ENCODE measurements at places on chromosomes 11 and 22.
A peak's percentile ranks its signal among the peaks of the same experiment; 100 is the strongest.

DNA sequence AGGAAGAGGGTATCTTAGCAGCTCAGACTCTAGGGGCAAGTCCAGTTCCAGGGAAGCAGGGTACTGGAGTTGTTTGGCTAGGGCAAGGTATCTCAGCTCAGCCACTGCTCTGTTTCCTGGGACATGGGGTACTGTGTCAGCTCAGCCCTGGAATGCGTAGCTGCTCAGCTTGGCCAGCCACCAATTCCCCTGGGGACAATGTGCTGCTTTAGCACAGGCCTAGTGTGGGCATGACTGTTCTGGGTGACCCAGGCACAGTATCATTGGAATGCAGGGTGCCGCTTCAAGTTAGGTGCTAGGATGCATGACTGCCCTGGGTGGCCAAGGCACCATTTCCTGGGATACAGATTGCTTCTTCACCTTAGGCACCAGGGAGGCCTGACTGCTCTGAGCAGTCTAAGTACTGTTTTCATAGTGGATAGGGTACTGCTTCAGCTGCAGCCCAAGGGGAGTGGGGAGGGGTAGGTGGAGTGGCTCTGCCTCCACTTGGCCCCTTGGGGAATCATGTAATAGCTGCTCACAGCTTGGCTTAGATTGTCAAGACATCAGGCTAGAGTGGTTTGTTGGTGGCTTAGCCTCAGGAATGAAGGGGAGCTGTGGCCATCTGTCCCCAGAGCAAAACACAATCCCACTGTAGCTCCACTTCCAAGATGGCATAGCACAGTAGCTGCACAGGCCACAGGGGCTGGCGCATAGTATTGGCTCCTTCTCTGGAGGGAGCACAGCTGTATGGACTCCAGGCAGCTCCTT, 36.0 kb downstream of the MADD start:
- no peak for DNase-seq

GRCh38 chr11:86861810-86862209, 61.5 kb downstream of the PRSS23 start:
- DNase-seq = no peak

GRCh38 chr11:33835143-33835878, 56.6 kb downstream of the LMO2 start:
- DNase-seq = peak; percentile 68

GRCh38 chr11:120134106-120134930, 3.6 kb downstream of the TRIM29 start:
- DNase-seq = no peak

GRCh38 chr11:22479208-22479607, 141.0 kb downstream of the SLC17A6 start:
- no peak for DNase-seq

- DNase-seq = no peak
Observed at GRCh38 chr22:33476206-33476605, 418.0 kb upstream of the SYN3 start.

- DNase-seq = no peak
Observed at GRCh38 chr11:125949271-125950177, 3.7 kb downstream of the VSIG10L2 start.

GRCh38 chr11:76206327-76207081, at the start of gene WNT11:
Gene WNT11, minus strand, starts transcription at chr11:76206502. Its CDS starts 95 bp downstream, at chr11:76206407.
- peak; percentile 82 for DNase-seq

GRCh38 chr11:110335358-110335757, 38.9 kb upstream of the RDX start:
- DNase-seq = no peak

- no peak for DNase-seq
Observed at GRCh38 chr11:121564948-121565684, 112.3 kb upstream of the SORL1-AS1 start.

DNA sequence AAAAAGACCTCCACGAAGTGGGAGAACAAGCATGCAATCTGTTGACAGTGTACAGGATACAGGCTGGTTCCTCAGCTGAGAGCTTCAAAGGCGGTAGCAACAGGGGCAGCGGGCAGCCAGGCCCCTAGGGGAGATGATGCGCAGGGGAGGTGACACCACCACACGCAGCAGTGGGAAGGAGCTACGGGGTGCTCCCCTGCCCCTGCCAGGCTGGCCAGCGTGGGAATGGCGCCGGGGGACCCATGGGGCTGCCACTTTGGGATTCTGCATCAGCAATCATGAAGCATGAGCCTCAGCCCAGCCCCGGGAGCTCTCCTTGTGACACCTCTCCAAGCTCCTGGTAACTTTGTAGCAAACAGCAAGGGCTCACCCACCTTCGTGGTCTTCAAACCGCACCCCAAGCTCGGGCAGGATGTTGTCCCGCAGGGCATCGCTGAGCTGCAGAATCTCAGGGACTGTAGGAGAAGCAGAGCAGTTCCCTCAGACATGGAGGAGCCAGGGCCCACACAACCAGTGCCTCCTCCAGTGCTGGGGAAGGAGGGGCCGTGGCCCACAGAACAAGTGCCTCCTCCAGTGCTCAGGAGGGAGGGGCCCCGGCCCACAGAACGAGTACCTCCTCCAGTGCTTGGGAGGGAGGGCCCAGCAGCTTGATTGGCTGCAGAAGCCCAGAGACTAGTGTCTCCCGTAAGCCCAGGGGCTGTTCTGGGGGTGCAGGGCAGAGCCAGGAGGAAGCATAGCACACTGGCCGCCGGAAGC, 14.6 kb upstream of the NAP1L4 start:
- peak; percentile 22 for DNase-seq

DNA sequence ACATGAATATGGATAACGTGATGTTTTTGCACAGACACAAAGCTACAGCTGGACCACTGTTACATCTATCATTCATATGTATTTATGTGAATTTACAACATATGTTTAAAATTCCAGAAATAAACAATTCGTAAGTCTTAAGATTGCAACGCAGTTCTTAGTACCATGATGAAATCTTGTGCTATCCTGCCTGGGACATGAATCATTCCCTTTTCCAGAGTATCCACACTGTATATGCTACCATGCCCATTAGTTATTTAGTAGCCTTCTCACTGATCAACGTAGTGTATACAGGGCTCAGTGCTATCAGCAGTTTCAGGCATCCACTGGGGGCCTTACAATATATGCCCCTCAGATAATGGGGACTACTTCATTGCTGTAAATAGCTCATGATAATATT, 4.3 kb downstream of the ATL3 start:
- no peak for DNase-seq

DNA sequence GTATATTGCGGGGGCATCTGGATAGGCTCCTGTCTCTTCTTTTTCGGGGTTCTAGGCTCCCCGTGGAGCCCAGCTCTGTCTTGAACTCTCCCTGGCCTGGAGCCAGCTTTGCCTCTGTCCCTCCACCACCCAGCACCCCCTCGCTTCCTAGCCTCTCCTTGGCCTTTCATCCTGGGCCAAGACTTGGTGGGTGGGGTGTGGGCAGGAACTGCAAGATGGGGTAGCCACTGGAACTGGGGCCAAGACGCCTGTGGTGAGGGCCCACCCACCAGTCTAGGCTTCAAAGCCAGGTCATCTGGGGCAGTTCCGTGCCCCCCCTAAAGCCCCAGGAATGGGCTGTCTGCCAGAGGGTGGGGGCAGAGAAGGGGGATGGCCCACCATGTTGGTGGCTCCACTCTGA, 1.7 kb upstream of the CRYBB1 start:
- no peak for DNase-seq

DNA sequence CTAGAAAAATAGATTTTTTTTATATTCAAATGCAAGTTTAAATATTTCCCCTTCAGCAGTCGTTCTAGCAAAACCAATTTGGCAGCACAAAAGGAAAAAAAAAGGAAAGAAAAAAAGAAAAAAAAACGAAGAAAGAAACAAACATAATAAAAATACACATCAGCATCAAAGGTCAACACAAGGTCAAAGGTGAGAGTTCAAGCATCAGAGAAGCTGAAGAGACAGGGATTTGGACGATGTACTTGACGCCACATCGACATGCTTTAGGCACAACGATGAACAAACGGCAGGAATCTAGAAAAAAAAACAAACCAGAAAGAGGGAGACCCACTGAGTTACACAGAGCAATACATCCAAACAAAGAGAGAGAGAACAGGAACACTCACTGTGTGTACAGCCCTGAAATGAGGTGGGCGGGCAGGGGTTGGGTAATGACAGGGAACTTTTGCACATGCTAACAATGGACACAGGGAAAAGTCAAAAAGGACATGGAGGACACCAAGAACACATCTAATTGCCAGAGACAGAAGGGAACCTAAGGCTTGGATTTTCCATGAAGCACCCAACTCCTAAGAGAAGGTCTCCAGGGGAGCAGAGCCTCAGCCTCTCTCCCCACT, 19.8 kb upstream of the RAPSN start:
- DNase-seq = no peak

GRCh38 chr11:8833568-8834315, 77.2 kb upstream of the AKIP1 start:
- peak; percentile 17 for DNase-seq

GRCh38 chr11:79510960-79511359, 70.1 kb upstream of the TENM4 start:
- DNase-seq = no peak

- peak; percentile 19 for DNase-seq
Observed at GRCh38 chr22:50726643-50727340, 11.2 kb upstream of the ACR start.

DNA sequence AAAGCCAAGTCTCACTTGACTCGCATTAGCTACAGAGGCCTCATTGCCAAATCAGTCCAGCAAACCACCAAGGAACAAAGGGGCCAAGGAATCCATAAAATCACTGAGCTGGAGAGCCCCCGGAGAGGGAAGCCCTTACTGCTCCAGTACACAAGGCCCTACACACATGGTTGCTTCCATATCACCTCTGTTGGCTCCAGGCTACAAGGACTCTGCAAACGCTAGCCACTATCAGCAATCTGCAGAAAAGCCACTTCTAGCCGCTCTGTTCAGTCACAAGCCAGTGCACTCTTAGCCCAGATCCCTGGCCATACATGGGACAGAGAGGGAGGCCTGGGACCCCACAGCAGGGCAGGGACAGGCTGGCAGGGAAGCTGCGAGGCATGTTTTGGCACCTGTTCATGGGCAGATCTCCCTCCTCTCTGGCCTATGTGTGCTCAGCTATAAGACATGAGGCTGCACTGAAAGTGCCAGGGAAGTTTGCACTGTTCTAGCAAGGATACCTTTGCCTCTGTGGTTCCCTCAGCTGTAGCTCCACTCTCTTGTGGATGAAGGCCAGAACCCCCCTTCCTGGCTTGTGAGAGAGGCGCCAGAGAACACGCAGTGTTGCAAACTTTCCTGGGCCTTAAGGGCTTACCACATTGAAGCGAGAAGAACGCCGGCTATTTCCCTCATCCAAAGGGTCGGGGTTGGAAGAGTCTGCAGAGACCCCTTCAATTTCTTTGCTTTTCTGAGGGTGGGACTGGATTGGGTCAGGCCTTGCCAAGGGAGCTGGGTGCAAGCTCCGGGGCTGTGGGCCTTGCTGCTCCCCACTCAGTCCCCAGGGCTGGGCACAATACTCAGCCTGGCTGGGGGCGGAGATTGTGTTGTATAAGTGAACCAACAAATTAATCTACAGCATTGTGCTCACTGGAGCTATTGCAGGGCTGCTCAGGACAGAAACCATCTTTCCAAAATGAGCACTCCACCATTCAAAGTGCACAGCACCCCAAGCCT, 108.7 kb upstream of the PITPNB start:
- no peak for DNase-seq

GRCh38 chr11:105297463-105297862, 157.9 kb upstream of the CARD18 start:
- no peak for DNase-seq

DNA sequence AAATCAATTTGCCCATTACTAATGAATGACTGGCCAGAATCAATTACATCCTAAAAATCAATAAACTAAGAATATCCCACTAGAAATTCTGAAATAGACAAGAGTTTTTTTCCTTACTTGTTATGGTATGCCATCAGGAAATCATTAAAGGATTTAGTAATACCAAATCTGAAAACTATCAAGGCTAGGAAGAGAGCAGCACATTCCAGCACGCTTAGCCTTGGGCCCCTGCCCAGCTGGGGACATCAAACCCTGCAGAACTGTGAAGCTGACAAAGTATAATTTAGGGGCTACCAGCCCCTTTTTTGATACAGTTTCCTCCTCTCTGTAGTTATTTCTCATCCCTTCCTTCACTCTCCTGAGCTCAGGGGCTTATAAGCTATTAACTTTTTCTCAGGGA, 247.8 kb upstream of the ZC3H12C start:
- no peak for DNase-seq

DNA sequence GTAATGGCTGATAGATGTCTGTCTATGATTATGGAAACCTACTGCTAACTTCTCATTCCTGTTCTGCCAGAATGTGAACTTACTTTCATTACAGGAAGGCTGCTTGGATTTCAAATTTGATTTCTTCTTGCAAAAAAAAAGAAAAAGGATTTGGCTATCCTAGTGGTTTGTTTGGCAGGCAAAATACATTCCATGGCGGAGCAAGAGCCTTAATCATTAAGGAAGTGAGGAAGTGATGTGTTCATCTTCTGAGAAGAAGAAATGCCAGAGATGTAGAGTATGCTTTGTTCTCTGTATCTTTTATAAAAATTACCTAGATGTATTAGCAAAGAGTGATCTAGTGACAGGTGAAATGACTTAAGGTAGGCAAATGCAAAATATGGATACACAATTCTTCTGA, 356.3 kb downstream of the SOX6 start:
- no peak for DNase-seq

DNA sequence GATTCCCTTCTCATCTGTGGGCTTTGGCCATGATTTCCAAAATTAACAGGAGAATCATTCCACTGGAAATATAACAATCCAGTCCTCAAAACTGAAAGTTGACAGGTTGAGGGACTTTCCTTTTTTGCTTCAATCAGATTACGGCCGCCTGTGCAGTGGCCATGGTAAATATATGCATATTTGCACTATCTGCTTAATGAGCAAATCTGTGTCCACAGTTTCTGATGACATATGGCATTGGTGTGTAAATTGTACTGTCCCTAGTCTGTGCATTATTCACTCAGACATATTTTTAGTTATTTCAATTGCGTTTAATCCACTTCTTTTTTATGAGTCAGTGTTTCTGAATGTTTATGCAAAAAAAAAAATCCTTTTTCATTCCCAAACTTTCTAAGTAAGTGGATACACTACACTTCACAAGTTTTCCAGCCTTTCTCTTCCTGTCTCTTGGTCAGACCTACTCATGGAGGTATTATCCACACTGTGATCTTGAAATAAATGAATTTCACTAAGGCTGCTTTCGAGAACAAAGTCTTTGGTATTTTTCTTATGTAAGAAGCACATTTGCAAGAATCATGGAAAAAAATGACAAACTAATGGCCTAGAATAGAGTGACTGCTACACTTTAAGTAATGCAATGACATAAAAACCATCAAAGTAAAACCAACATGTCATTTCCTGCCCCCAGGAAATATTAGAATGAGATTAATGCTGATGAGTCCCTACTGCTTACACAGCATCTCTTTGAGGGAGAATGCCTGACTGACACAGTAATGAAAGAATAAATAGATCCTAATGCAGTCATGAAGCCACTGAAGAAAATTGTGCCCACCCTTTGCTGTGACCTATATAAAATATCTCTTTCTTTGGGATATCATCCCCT, 76.4 kb upstream of the MTNR1B start:
- DNase-seq = no peak

Measured in NB4 (cell line).